ENCODE measurements at places on chromosomes 6 and 20.

GRCh38 chr6:132130626-132131298 is 179.6 kb upstream of the CCN2 start:
- no peak for DNase-seq

DNA sequence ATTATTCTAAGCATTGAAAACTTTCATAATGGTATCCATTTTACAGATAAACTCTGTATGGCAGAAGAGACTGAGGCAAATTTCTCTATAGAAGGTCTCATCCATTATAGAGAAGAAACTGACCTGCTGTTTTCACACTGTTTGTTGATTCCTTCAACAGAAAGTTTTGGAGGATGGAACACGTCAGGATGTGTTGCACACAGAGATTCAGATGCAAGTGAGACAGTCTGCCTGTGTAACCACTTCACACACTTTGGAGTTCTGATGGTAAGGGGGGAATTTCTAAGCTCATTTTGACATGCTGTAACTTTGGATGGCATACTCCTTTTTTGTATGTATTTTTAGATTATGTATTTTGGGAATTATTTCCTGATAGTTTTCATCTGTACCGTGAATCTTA is 109.3 kb downstream of the ADGRG6 start:
- DNase-seq: no peak

GRCh38 chr20:8780915-8781314 is 288.0 kb upstream of the PLCB4 start:
- DNase-seq: no peak

- DNase-seq: no peak
Measured at GRCh38 chr20:43393052-43393451, 64.6 kb upstream of the SRSF6 start.

DNA sequence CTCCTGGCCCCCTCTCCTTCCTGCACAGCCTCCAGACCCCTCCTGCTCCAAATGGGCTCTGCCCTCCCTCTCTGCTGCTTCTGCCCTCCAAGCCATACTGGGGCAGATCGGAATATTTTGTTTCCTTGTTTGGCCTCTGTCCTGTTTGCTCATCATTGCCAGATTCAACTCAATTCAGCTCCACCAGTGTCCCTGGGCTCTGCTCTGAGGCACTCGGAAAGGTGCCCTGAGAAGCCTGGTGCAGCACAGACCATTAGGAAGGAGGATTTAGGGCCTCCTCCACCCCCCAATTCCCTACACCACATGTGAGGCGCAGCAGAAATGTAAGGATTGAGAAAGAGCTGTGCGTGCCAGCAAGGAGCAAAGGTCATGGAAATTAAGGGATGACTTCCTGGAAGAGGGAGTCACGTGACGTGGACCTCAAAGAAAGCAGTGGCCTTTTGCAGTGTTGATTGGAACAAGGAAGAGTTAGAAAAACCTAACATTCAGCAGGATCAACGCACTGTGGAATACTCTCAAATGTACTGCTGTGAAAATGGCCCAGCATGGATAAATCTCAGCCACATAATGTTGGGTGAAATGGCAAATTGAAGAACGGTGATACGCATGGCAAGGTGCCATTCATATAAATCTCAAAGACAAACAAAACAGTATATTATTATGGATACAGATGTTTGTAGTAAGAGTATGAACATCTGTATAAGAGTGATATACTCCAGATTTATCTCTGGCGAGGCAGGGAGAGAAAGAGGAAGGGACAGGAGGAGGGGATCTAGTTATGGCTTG is 229.5 kb upstream of the RNF24 start:
- DNase-seq: no peak

- DNase-seq: no peak
Measured at GRCh38 chr6:46221222-46221793, 50.5 kb upstream of the ENPP5 start.

GRCh38 chr6:45500924-45501816 is 123.4 kb upstream of the SUPT3H start:
- DNase-seq: no peak

Measured in activated T-cell treated with anti-CD3 and anti-CD28 coated beads for 4 hours (primary cell).